ENCODE measurements at places on chromosomes 3 and 15.

DNA sequence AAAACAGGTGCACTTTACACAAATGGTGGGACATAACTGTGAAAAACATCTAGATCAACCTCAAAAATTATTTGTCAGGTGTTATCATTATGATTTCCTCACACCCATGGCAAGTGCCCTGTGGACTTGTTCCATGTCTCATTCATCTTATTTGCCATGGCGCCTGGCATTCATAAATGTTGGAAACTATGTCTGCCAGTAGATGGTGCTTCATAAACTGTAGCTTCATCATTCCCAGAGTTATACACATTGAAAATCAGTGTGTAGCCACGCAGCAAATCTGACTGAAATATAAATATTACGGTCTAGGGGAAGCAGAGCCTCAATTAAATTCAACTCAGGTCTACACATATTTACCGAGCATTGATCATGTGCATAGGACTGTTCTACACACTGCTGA, 90.7 kb downstream of the IMPG2 start:
- DNase-seq: no peak

GRCh38 chr15:68309024-68309423, 31.5 kb downstream of the FEM1B start:
- DNase-seq: no peak

GRCh38 chr3:61560517-61561373, 626 bp upstream of the PTPRG start:
- DNase-seq: peak; percentile 62

- DNase-seq: no peak
Measured at GRCh38 chr3:167773584-167773983, 38.1 kb downstream of the SERPINI1 start.

- no peak for DNase-seq
Measured at GRCh38 chr3:102735311-102735710, 300.5 kb downstream of the ZPLD1 start.

DNA sequence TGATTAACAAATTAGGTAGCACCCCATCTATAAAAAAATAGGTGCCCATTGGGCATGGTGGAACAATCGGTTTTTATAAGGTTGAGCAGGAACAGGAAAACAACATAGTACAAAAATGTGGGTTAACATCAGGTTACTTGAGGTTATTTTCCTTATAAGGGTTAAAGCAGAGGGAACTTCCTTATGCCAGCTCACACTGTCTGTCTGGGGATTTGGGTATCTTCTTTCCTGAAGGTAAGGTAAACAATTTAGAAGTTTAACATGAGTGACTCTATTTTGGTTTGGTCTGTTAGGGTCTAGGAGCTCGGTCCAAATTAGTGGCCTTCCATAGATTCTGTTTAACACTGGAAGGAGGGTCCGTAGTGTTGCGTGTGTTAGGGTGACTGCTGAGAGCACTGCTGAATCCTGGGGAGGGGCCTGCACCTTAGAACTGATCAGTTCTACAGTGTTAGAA, 14.7 kb downstream of the CHD2 start:
- DNase-seq: no peak

- DNase-seq: no peak
Measured at GRCh38 chr3:141998669-141999290, 122.3 kb downstream of the ATP1B3 start.
